BJ (cell line): ENCODE measurements at places on chromosomes 3 and 15. TPM values are rescaled to one million over a fixed set of nuclear protein-coding genes. Genes with fewer than 3 reads are reported as not detected.

GRCh38 chr3:50194128-50194902 is 2.9 kb downstream of the GNAT1 start:
- peak; percentile 4 for DNase-seq

DNA sequence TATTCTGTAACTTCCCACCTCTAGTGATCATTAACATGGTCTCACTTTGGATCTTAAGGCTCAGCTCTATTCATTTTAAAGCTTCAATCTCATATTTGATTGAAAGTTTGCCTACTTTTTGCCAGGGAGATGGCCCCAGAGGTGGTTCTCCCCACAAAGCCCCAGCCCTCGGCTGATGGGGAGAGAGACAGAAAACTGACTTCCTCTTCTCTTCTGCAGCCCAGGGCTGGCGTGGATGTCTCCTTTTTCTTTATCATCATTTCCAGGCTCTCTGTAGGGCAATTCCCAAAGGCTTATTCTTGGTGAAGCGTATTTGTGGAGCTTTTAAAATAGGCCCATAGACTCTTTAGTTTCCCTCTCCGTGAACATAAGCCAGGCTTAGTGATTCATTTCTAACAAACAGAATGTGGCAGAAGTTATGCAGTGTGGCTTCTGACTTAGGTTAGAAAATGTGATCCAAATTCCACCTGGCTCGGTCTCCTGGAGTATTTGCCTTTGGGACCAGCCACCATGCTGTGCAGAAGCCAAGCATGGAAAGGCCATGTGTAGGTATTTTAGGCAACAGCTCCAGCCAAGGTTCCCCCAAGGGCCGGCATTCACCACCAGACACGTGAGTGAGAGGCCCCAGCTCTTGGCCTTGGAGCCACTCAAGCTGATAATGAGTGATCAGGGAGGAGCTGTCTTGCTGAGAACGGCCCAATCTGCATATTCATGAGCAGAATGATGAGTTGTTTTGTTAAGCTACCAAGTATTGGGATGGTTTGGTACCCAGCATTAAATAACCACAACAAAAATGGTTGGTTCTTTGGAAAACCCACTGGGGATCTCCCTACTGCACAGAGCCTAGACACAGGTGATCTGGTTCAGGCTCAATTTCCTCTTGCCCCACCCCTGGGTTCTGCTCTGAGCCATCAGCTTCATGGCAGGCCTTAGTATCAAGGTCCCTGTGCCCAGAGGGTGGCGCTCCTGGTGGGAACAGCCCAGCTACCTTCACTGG is 353.2 kb upstream of the PROK2 start:
- no peak for DNase-seq

The CCDC80 gene
- 199 and 291 TPM in 2 replicates for polyA plus RNA-seq

The NISCH gene
- polyA plus RNA-seq = 66.4 and 95.3 TPM in 2 replicates

- peak; percentile 62 for DNase-seq
Measured at GRCh38 chr3:99651531-99651930, 13.1 kb downstream of the COL8A1 start.

DNA sequence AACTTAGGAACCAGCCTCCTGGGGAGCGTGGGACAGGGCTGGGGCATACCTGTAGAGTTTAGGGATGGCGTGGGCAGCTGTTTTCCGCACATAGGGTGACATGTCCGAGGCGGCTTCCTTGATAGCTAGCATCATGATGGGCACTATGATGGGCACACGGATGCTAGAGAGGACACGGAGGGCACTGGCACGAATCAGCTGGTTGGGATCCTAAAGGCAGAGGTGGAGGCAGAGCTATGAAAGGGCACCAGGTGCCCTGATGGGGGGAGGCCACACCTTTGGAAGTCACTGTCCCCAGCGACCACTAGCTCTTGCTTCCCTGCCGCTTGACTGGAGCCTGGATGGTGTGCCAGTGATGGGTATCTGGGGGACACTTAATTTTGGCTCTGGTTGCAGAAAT is 28.3 kb downstream of the AP3B2 start:
- no peak for DNase-seq

The GABRB3 gene
- 2.3 and 2.6 TPM in 2 replicates for polyA plus RNA-seq

DNA sequence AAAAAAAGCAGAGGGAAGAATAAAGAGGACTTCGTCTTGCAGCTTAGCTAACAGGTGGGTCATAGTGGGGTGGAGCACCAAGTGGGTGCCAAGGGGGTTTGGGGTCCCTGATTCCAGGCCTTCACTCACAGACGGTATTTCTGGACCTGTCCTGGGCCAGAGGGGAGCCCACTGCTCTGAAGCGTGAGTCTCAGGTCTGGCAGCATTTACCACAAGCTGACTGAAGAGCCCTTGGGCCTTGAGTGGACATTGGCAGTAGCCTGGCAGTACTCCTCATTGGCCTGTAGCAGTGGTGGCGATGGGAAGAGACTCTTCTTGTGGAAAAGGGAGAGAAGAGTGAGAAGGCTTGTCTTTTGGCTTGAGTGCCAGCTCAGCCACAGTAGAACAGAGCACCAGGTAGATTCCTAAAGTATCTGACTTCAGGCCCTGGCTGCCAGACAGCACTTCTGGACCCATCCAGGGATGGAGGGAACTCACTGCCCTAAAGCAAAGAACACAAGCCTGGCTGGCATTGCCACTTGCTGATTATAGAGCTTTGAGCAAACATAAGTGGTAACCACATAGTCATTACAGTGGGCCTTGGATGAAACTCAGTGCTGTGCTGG is 72.9 kb downstream of the GLDN start:
- no peak for DNase-seq

DNA sequence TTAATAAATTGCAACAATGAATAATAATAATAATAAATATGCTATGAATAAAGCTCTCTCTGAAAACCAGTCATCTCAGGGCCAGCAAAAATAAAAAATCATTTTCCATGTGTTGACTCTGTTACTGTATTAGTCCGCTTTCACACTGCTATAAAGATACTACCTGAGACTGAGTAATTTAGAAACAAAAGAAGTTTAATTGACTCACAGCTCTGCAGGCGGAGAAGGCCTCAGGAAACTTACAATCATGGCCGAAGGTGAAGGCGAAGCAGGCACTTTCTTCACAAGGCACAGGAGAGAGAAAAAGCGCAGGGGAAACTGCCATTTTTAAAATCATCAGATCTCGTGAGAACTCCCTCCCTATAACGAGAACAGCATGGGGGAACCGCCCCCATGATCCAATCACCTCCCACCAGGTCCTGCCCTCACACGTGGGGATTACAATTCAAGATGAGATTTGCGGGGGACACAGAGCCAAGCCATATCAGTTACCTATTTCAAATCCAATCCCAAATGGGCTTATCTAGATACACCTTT is 224.1 kb downstream of the IGSF11 start:
- no peak for DNase-seq

The C15orf62 gene
- polyA plus RNA-seq = 0.04 TPM in 1 of 2 replicates, not detected in the other

- DNase-seq = no peak
Measured at GRCh38 chr3:40631341-40631995, 106.7 kb downstream of the ZNF621 start.

The TMPRSS7 gene
- not detected in 2 replicates for polyA plus RNA-seq
